ENCODE measurements at places on chromosomes 11 and 22.

DNA sequence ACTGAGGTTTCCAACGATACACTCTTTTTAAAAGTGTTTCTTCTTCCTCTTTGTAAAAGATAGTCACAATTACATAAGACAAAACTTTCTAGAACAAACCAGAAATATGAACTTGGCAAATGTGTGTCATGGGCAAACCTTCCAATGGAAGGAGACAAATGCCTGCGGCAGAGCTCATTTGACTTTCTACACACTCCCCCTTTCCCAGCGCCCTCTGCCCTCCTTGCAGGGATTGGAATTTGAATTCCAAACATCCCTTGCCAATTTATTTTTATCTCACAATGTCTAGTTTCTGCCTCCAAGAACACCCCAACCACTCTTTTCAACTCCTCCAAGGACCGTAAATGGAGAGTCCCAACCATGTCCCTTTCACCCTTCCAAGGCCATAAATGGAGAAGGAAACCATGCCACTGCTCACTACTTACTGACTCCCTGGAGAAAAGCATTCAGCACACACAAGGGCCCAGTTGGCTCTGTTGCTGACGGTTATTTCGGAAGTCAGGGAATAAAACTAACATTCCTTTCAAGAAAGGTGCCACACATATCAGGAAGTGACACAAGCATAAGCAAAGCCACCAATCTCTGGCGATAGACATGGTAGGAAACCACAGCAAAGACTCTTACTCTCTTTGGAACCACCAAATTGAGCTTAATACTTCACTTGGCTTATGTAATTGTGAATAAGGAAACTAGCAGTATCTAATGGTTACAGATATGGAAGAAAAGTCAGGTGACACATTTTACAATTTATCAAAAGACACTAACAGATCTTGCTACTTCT, 15.0 kb upstream of the ESAM start:
- DNase-seq: no peak

DNA sequence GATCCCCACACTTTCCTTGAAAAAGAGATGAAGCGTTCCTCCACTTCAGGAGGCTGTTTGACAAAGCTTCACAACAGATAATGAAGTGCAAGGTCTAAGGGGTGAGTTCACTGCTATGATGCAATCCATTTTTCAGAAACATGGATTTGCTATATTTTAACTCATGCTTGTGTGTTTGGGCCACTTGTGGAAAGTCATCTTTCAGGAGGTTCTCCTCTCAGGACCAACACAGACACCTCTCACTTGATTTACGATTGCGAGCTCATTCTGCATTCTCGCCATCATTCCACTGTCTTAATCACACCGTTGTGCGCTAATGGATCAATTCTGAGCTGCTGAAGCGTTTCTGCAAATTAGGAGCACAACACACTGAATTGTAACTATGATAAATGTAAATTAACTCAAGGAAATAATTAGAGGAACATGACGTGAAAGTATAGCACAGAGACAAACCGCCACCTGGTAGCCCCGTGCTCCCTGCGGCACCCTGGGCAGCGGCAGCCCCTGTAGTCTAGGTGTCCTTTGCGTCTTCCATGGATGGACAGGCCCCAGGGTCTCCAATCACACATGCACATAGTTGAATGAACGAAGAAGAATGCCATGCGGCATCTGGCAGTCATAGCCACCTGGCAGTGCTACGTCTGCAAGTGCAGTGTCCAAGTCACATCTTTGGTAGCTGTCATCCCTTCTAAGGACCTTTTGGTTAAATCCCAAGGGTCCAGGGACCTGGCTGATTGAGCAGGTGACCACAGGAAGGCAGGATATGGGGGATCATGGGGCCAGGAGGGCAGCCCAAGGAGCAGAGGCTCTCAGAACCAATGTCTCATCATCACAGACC, 28.1 kb upstream of the RTL6 start:
- no peak for DNase-seq

DNA sequence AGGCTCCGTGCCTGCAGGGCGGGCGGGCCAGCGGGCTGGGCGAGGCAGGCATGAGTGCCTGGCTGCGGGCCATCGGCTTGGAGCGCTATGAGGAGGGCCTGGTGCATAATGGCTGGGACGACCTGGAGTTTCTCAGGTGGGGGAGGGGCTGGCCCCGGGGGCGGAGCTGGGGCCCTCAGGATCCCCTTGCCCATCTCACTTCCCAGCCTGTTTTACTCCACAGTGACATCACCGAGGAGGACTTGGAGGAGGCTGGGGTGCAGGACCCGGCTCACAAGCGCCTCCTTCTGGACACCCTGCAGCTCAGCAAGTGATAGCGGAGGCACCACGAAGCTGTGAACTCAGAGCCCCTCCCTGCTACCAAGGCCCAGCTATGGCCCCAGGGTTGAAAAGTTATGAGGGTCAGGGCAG, 5.9 kb downstream of the PHOX2A start:
- DNase-seq: no peak

DNA sequence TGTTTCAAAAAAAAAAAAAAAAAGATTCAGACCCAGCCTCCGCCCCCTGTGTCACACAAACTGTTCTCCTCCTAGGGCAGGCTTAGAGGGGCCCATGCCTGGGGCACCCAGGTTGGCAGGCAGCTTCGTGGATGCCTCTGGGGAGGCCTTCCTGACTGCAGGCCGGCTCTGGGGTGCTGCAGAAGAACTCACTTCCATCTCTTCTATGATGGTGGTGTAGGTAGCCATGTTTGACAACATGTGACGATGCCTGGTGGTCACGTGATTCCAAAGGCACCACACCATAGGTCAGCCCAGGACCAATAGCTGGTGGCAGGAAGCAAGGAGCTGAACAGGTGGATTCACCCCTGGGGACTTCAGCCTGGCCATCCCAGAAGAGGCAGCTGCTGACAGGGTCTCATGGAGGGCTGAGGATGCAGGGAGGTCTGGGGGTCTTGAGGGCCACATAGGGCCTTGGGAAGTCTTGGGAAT, 24.1 kb upstream of the CELSR1 start:
- no peak for DNase-seq

GRCh38 chr11:104134745-104135144, 29.2 kb downstream of the PDGFD start:
- no peak for DNase-seq

DNA sequence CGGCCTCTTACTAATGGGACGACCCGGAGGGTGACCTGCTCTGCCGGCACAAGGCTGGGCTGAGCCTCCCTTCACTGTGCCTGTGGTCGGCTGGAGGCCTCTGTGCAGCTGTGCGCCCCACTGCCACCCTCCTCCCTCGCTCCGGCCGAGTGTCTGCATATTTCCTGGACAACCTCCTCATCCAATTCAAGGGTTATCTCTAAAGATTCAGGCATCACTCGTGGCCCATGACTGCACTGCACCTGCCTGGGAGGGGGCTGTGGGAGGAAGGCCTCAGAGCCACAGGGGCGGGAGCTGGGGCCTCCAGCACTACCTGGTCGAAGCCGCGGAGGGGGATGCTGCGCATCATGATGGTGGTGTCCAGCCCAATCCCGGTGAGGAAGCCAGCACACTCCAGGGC, 43.1 kb upstream of the GNB1L start:
- DNase-seq: no peak

GRCh38 chr11:116535994-116536393, 236.8 kb downstream of the BUD13 start:
- DNase-seq: no peak

DNA sequence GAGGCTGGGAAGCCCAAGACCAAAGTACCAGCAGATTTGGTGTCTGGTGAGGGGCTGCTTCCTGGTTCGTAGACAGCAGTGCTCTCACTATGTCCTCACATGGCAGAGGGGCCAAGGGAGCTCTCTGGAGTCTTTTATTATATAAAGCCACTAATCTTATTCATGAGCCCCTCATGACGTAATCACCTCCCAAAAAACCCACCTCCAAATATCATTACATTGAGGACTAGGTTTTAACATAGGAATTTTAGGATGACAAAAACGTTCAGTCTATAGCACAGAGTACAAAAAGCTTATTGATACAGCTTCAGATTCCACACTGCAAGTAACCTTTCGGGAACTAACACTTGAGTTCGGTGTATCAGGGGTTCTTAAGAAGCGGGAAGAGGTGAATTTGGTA, 4.1 kb upstream of the MS4A18 start:
- DNase-seq: no peak

DNA sequence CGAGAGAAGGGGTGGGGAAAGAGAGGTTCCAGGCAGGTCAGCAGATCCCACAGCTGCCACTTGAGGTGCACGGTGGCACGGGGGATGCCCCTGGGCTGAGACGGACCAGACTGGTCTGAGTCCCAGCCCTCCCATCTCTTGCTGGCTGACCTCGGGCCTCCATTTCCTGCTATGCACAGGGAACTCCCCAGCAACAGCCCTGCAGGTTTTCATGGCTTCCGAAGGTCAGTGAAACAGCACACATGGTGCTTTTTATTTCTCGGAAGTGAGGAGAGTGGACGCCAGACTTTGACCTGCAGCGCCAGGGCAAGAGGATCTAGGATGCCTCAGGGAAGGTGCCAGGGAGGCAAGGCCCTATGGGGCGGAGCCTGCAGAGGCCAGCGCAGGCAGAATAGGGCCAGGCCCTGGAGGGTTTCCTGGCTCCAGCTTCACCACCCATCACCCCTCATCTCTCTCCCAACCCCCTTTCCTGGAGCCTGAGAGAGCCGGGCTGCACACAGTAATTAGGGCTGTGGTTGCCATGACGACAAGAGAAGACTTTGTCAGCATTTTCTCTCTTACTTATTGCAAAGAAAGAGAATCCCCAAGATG, 29.5 kb downstream of the SLC22A12 start:
- no peak for DNase-seq

DNA sequence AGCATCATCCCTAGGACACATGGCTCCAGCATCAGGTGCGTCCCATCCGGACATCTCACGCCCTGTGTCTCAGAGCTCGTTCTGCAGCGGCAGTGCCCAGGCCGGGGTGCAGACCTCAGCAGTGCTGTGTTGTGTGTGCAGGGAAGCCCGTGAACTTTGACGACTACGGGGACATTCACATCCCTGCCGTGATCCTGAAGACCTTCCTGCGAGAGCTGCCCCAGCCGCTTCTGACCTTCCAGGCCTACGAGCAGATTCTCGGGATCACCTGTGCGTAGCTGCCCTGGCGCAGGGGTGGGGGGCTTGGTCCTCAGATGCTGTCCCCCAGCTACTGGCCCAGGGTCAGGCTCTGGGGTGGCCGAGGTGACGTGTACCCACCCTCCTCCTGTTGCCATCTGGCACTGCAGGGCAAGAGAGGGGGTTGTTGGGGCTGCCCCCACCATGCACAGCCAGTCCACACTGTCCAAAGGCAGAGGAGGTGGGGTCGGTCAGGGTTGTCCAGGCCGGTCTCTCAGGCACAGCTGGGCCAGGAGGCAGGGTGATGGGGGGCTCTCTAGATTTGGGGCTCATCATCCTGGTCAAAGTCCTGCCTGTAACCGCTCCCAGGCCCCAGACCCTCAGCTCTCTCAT, 96.5 kb downstream of the ARHGAP8 start:
- no peak for DNase-seq

DNA sequence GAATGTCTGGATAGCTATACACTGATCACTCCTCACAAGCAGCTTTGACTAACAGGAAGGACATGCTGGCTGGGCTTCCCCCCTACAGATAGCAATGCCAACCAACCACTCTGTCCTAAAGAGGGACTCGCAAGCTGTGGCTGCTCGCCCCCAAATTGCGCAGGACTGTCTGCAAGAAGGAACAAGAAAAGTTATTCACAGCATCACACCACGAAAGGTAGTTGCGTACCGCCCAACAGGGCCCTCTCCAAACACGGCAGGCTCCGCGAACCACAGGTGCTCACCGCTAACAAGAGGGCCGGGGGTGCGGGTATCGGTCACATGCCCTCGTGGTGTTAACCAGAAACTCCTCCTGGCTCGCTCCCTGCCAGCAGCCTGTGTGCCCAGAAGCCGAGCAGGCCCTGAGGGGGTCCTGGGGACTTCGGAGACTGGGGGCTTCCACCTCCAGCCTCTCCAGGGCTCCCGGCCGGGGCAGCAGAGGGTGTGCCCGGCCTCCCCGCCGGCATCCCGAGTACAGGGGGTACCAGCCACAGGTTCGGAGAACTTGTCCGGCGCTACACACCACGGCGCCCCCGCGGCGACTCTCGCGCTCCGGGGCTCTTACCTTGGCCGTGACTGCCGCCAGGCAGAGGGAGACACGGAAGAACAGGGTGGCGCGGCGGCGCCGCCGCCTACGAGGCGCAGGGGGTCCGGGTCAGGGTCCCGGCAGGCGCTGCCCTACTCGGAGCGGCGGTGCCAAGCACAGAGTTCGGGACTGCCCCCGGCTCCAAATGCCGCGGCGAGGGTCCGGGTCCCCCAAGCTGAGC, 682 bp downstream of the LARGE1 start:
- no peak for DNase-seq

GRCh38 chr11:33716243-33716642, 15.6 kb upstream of the C11orf91 start:
- no peak for DNase-seq

DNA sequence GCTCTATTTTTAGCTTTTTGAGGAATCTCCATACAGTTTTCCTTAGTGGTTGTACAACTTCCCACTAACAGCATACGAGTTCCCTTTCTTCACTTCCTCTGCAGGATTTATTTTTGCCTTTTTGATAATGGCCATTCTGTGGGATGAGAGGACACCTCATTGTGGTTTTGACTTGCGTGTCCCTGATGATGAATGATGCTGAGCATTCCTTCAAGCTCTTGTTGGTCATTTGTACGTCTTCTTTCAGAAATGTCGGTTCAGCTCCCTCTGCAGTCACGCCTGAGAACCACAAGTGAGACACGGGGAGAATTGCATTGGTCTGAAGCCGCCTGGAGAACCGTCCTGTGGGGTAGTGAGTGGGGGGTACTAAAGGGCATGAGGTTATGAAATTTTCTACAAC, 2.0 kb upstream of the KRTAP5-10 start:
- peak; percentile 7 for DNase-seq

GRCh38 chr22:47859881-47860525, 1097.6 kb downstream of the TBC1D22A start:
- no peak for DNase-seq

DNA sequence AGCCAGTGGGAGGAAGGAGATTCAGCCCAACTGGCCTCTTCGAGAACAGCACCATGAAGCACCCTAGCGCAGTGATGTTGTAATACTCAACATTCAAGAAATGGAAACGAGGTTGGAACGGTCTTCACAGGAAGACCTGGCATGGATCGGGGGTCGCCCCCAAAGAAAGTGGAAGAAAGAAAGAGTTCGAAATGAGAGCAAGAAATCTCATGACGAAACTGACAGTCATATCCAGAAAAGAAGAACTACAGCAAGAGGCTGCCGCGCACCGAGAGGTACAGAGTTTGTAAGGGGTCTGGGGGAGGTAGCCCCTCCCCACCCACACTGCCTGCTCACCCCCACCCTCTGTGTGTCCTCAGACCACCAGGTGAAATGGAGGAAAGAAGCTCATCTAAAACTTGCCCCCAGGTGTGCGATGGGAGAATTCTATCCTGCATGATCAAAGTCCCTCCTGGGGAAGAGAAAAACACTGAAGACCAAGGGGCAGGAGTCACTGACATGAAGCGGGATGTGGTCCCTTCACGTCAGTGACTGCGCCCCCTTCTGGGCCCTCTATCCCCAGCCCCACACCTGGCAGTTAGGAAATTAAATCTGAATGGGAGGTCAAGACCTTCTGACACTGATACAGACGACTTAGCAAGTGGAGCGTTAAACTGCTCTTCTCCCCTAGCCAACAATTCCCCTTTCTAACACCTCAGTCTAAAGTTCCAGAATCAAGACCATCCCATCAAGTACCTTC, 52.9 kb upstream of the SPATA19 start:
- DNase-seq: no peak

- no peak for DNase-seq
Measured at GRCh38 chr11:17887779-17888178, 125.1 kb downstream of the SERGEF start.
